Effector memory CD4-positive, alpha-beta T cell (primary cell): ENCODE measurements at places on chromosomes 12 and 14.

GRCh38 chr14:59570122-59570521 is 6.5 kb downstream of the CCDC175 start:
- no peak overlapping the region for H3K4me3 ChIP-seq
- no peak overlapping the region for H3K27ac ChIP-seq
- H3K27me3 ChIP-seq: no peaks in the 10 kb centered on the region
- H3K36me3 ChIP-seq: no peaks in the 10 kb centered on the region
- H3K4me1 ChIP-seq: no peaks in the 10 kb centered on the region
- DNase-seq: no peak

- no peaks in the 10 kb centered on the region for H3K36me3 ChIP-seq
- no peak for DNase-seq
- no peak overlapping the region for H3K27ac ChIP-seq
- peaks cover 37% of the 10 kb centered on the region for H3K27me3 ChIP-seq
- no peak overlapping the region for H3K4me3 ChIP-seq
- peaks cover 18% of the 10 kb centered on the region for H3K4me1 ChIP-seq
Measured at GRCh38 chr12:114682106-114682784, 1.7 kb downstream of the TBX3 start.

GRCh38 chr12:102806110-102806509 is 110.9 kb downstream of the PAH start:
- no peak overlapping the region for H3K4me3 ChIP-seq
- H3K27me3 ChIP-seq: no peaks in the 10 kb centered on the region
- no peaks in the 10 kb centered on the region for H3K4me1 ChIP-seq
- no peaks in the 10 kb centered on the region for H3K36me3 ChIP-seq

- peak overlapping the region; percentile 20 for H3K4me3 ChIP-seq
- peak; percentile 45 for DNase-seq
- peak overlapping the region; percentile 33 for H3K27ac ChIP-seq
- H3K27me3 ChIP-seq: no peaks in the 10 kb centered on the region
- no peaks in the 10 kb centered on the region for H3K36me3 ChIP-seq
- H3K4me1 ChIP-seq: peaks cover 18% of the 10 kb centered on the region
Measured at GRCh38 chr12:104569346-104570173, 112.8 kb downstream of the CHST11 start.

DNA sequence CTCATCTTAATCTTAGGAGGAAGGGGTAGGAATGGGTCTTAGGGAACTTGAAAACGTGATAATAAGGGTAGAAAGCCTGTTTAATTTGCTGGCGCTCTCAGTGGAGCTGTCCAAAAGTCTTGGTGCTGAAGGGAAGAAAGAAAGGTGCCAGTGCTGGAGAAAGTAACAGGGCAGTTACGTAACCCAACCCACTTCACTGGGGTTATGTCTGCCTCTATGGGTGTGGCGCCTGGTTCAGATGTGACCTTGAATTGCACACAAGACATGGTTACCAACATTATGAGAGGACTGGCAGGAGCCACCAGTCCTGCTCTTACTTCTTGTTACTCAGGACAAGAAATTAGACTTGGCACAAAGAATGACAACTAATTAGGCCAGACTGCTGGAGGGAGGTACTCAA is 18.6 kb upstream of the GPATCH2L start:
- no peaks in the 10 kb centered on the region for H3K4me1 ChIP-seq
- no peak overlapping the region for H3K27ac ChIP-seq
- H3K27me3 ChIP-seq: peaks cover 8% of the 10 kb centered on the region
- DNase-seq: no peak
- no peaks in the 10 kb centered on the region for H3K36me3 ChIP-seq
- no peak overlapping the region for H3K4me3 ChIP-seq

DNA sequence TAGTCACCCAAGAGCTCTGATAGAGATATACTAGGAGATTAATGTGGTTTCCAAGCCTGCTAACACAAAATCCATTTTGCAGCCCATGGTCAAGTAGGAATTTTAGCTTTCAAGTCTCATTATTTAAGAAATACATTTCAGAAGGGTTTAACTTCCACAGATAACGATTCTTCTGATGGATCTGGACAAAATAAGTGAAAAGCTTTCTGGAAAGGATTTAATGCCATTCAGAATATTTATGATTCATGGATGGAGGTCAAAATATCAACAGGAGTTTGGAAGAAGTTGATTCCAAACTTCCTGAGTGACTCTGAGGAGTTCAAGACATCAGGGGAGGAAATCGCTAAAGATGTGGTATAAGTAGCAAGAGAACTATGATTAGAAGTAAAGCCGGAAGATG is 214.6 kb downstream of the ATXN7L3B start:
- no peaks in the 10 kb centered on the region for H3K27me3 ChIP-seq
- no peak overlapping the region for H3K4me3 ChIP-seq
- no peaks in the 10 kb centered on the region for H3K36me3 ChIP-seq
- no peaks in the 10 kb centered on the region for H3K4me1 ChIP-seq
- no peak overlapping the region for H3K27ac ChIP-seq

GRCh38 chr14:101819251-101819990 is 57.9 kb downstream of the PPP2R5C start:
- H3K36me3 ChIP-seq: no peaks in the 10 kb centered on the region
- peak; percentile 78 for DNase-seq
- H3K4me1 ChIP-seq: peaks cover 62% of the 10 kb centered on the region
- H3K4me3 ChIP-seq: peak overlapping the region; percentile 35

DNA sequence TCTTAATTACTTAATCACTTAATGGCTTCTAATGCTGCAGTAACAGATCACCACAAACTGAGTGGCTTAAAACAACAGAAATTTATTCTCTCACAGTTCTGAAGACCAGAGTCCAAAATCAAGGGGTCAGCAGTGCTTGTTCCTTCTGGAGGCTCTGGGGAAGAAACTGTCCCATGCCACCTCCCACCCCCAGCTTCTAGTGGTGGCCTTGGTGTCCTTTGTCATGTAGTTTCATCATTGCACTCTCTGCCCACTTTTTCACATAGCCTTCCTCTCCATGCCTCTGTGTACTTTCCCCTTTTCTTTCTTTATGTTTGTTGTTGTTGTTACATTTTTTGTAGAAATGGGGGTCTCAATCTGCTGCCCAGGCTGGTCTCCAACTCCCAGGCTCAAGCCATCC is 16.1 kb upstream of the UBC start:
- H3K27me3 ChIP-seq: no peaks in the 10 kb centered on the region
- peaks cover 12% of the 10 kb centered on the region for H3K4me1 ChIP-seq
- no peaks in the 10 kb centered on the region for H3K36me3 ChIP-seq
- no peak for DNase-seq
- no peak overlapping the region for H3K27ac ChIP-seq

DNA sequence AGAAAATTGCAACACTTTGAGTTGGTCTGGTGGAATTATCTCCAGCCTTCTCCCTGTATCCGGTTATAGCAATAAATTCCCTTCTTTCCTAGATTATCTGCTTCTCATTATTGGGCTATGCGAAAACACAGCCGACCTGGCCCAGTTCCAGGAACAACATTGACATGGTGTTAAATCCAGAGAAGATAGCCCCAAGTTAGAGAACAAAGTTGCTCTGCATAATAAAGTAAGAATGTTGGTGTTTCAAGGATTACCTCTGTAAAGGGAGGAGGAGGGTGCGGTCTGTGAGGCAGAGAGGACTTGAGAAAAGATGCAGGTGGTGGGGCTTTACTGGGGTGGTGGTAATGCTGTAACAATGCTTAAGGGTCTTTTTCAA is 12.1 kb downstream of the TCL1A start:
- H3K27ac ChIP-seq: no peak overlapping the region
- no peak for DNase-seq
- H3K27me3 ChIP-seq: no peaks in the 10 kb centered on the region
- no peaks in the 10 kb centered on the region for H3K4me1 ChIP-seq
- H3K36me3 ChIP-seq: no peaks in the 10 kb centered on the region
- no peak overlapping the region for H3K4me3 ChIP-seq

- H3K27ac ChIP-seq: peak overlapping the region; percentile 71
- H3K36me3 ChIP-seq: no peaks in the 10 kb centered on the region
- H3K4me3 ChIP-seq: no peak overlapping the region
Measured at GRCh38 chr12:14396071-14396470, 30.6 kb downstream of the ATF7IP start.

GRCh38 chr12:46676797-46677520 is 148.8 kb downstream of the SLC38A4 start:
- DNase-seq: no peak
- H3K27me3 ChIP-seq: no peaks in the 10 kb centered on the region
- H3K4me1 ChIP-seq: no peaks in the 10 kb centered on the region
- H3K36me3 ChIP-seq: no peaks in the 10 kb centered on the region
- no peak overlapping the region for H3K27ac ChIP-seq

DNA sequence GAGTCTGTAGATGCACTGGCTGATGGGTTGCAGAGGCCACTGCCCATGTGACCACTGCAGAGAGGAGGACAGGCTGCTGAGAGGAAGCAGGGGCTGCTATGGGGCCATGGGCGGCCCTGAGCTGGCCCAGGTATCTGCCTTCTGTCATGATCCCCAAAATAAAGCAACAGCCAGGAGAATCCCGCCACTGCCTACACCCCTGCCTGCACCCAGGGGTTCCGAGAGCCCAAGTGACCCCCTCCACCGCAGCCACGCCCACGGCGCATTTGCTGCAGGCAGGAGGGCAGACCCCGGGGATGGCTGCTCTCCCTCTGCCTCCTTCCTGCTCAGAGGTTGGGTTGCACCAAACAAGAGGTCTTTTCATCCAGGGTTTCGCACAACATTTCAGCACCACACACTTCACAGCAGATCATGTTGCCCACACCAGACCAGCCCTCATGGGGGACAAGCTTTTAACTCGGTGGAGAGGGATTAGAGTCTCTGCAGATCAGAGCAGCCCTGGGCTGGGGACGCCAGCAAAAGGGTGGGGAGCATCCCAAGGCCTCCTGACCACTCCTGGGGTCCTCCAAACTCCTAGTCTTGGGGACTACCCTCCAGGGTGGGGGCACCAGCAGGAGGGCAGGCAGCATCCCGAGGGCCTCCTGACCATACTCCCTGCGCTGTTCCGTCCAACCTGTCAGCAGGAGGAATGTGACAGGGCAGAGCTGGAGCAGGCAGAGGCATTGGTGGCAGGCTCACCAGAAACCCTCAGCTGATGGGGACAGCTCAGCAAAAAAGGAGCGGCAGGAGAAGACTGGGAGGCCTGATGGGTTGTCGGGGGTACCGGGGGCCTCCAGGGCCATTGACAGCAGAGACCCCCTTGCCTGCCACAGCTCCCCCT is 14.1 kb downstream of the CCDC85C start:
- H3K27ac ChIP-seq: no peak overlapping the region
- no peak for DNase-seq
- no peak overlapping the region for H3K4me3 ChIP-seq
- peaks cover 4% of the 10 kb centered on the region for H3K4me1 ChIP-seq
- H3K27me3 ChIP-seq: no peaks in the 10 kb centered on the region
- H3K36me3 ChIP-seq: no peaks in the 10 kb centered on the region

- peaks cover 23% of the 10 kb centered on the region for H3K4me1 ChIP-seq
- H3K27ac ChIP-seq: no peak overlapping the region
- peak; percentile 46 for DNase-seq
- no peak overlapping the region for H3K4me3 ChIP-seq
- peaks cover 3% of the 10 kb centered on the region for H3K27me3 ChIP-seq
Measured at GRCh38 chr14:103518422-103519042, 4.1 kb downstream of the CKB start.

GRCh38 chr12:65125247-65125646 is 4.1 kb upstream of the WIF1 start:
- DNase-seq: no peak
- peaks cover 6% of the 10 kb centered on the region for H3K4me1 ChIP-seq
- H3K27me3 ChIP-seq: peaks cover 22% of the 10 kb centered on the region
- no peaks in the 10 kb centered on the region for H3K36me3 ChIP-seq
- no peak overlapping the region for H3K27ac ChIP-seq

DNA sequence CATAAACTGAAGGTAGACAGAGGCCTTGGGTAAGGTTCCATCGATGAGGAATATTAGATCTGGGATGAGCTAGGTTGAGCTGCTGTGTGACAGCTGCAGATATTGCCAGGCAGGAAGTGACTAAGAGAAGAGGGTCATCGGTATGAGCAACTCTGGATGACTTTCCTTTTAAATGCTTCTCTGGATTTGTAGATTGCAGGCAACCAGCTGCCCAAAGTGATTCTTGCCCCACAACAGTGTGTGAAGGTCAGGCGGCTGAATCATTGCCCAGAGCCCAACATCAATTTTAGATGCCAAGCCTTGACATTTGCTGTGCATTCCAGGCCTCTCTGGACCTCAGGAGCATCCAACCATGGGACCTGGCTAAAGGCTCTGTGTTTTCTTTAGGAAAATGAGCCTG is 255.9 kb downstream of the DPF3 start:
- H3K4me3 ChIP-seq: no peak overlapping the region
- H3K4me1 ChIP-seq: no peaks in the 10 kb centered on the region
- no peaks in the 10 kb centered on the region for H3K36me3 ChIP-seq
- DNase-seq: no peak

DNA sequence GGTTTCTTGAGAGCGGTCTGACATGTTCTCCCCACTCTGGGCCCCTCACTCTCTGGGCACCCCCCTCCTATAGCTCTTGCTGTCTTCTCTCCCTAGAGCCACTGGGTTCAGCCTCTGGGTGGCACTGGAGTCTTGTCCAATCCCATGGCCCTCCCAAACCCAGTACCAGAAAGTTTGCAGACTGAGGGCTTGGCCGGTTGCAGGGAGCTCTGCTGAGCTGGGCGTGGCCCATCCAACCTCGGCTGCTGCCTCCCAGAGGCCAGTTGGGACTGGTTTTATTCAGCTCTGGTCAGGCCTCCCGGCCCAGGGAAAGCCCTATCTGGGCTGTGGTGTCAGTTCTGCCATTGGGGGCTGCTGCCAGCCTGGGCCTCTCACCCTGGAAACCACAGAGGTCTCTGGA is 37.9 kb downstream of the ISCA2 start:
- H3K4me3 ChIP-seq: no peak overlapping the region
- H3K4me1 ChIP-seq: no peaks in the 10 kb centered on the region
- H3K27me3 ChIP-seq: no peaks in the 10 kb centered on the region

DNA sequence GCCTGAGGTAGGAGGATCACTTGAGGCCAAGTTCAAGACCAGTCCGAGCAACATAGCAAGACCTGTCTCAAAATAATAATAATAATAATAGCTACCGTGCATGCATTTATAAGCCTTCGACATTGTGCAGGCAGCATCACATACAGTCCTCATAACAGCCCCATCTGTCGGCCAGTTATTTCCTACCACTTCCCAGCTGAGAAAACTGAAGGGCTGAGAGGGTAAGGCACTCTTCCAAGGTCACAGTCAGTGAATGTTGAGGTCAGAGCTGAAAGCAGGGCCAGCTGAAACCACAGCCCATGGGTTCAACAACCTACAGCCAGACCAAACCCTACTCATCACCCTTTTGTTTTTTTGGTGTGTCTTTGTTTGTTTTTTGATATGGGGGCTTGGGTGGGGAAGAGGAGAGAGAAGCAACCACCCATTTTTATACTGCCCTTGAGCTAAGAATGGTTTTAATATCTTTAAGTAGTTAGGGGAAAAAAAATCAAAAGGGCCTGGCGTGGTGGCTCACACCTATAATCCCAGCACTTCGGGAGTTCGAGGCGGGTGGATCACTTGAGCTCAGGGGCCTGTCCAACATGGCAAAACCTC is 16.8 kb upstream of the ITPK1 start:
- no peaks in the 10 kb centered on the region for H3K27me3 ChIP-seq
- H3K4me3 ChIP-seq: no peak overlapping the region
- H3K27ac ChIP-seq: no peak overlapping the region
- DNase-seq: no peak
- H3K4me1 ChIP-seq: no peaks in the 10 kb centered on the region

DNA sequence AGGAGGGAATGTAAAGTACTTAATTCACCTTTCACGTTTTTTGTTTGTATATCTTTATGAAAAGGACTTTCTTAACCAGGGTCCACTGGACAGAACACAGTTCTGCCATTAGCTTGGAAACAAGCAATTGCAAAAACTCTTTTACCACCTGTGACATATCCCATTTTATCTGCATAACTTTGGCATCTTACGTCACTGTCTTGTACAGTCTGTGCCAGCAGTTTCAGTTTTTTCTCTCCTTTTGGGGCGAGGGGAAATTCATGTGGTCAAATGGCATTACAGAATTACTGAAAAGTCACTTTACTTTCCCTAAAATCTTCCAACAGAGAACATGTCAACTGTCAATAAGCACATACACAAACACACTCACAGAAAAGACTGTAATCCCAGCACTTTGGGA is 43.7 kb upstream of the SELPLG start:
- no peaks in the 10 kb centered on the region for H3K4me1 ChIP-seq
- H3K36me3 ChIP-seq: no peaks in the 10 kb centered on the region
- DNase-seq: no peak
- no peaks in the 10 kb centered on the region for H3K27me3 ChIP-seq
